ENCODE measurements at places on chromosomes 5 and 9.

DNA sequence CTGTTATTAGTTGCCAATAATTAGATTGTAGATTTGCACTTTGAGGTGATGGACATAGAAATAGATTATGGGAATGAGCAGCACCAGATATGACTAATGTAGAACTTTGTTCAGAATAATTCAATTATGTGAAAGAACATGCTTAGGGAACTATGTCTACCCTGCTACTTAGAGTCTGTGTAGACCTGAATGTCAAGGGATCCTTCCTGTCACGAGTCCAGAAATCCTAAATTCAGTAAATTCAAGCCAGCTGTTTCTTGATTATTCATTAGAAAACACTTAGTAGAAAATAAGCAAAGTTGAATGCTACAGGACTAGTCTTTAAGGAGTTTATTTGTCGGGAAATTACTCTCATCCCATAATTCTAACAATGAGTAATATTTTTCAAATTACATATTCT, 887.3 kb upstream of the SEMA6A start:
- no peak for DNase-seq

DNA sequence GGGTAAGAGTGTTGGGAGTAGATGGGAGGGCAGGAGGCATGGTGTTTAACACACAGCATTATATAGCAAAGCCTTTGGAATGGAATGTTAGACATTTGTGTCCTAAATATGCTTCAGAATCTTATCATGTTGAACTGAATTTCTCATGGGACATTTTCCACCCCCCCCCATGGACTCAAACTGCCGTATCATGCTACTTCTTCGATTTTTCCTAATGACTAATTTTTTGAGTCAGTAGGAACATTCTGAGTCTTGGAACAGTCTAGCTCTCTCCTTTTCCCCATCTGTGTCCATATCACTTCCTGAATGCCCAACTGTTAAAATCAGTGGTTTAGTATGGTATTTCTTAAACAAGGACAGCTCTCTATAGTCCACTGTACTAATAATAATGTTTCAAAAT, 380.6 kb downstream of the TLE4 start:
- no peak for DNase-seq

DNA sequence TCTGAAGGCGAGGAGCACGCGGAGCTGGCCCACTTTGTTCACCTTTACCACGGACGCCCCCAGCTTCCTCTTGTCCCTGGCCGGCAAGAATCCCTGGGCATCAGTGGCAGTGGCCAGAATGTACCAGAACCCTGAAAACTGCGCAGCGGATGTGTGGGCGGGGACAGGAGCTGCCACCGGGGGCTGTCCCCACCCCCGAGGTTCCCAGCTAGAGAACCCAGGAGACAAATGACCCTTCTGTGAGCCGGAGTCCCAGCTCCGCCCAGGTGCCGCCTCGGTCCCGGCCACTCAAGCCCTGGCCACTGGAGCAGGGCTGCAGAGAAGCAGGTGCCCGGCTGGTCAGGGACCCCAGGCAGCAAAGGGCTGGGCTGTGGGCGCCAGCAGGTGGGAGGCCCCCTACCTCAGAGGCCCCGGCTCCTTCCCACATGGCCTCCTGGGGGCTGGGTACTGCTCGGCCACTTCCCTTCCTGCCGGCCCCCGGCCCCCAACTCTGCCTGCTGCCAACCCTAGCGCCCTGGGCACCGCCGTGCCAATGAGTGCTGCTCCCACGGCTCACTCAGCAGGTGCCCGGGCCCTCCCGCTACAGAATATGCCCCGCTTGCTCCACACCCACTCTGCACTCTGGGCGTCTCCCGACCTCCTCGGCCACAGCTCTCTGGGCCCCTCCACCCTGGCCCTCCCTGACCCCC, 713 bp downstream of the LCN10 start:
- DNase-seq = no peak

GRCh38 chr5:41871852-41872251, 1.6 kb upstream of the OXCT1 start:
- no peak for DNase-seq

- DNase-seq = peak; percentile 10
Measured at GRCh38 chr5:57495285-57496086, 12.9 kb upstream of the ACTBL2 start.

DNA sequence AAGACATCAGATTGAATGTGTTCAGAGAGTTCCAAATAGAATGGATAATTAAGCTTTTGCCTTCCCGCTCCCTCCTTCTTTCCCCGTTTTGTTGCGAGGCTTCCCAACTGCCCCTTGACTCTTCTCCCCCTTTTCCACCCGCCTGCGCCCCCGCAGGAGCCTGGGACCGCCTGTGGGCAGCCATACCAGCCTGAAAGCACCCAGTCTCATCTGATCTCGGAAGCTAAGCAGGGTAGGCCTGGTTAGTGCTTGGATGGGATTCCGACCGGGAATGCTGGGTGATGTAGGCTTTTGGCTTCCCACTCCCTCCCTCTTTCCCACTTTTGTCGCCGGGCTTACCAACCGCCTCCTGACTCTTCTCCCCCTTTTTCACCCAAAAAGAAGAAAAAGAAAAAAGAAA, 6.8 kb upstream of the HSD17B4 start:
- DNase-seq = no peak

DNA sequence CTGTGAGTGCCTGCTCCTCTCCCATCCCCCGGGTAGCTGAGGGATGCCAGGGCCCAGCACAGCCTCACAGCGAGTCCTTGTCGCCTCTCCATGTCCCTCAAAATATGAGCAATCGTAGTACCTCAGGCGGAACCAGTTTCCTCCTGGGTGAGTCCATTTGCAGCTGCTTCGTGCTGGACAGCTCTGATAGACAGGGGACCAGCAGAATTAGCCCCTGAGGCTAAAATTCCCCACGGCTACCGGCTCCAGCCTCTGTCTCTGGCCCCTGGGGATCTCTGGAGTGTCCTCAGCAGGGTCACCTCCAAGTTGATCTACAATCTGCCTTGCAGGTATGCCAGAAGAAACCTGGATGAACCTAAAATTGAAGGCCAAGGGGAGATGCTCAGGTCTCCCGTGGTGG, 115.8 kb upstream of the FBXL7 start:
- DNase-seq = no peak

GRCh38 chr9:129383019-129383560, 205.0 kb upstream of the IER5L start:
- no peak for DNase-seq

GRCh38 chr9:70147651-70148050, 104.0 kb downstream of the MAMDC2 start:
- no peak for DNase-seq

Data from NCI-H1436 treated with DMSO at 0.1 percent for 48 hours (cell line).